ENCODE measurements at places on chromosomes 7 and 10.

GRCh38 chr10:47029181-47030009 is 118.2 kb downstream of the PTPN20 start:
- no peak overlapping the region for H3K4me3 ChIP-seq
- no peak for DNase-seq
- H3K36me3 ChIP-seq: no peaks in the 10 kb centered on the region

- no peak overlapping the region for H3K4me3 ChIP-seq
- H3K36me3 ChIP-seq: no peaks in the 10 kb centered on the region
- no peaks in the 10 kb centered on the region for H3K27me3 ChIP-seq
- DNase-seq: no peak
- no peak overlapping the region for H3K27ac ChIP-seq
- H3K4me1 ChIP-seq: no peaks in the 10 kb centered on the region
Measured at GRCh38 chr10:53846809-53847208, 954.2 kb downstream of the PCDH15 start.

GRCh38 chr10:11439523-11440053 is 171.9 kb downstream of the USP6NL start:
- no peak for DNase-seq
- no peak overlapping the region for H3K27ac ChIP-seq
- no peaks in the 10 kb centered on the region for H3K4me1 ChIP-seq
- no peaks in the 10 kb centered on the region for H3K36me3 ChIP-seq
- H3K4me3 ChIP-seq: no peak overlapping the region

GRCh38 chr10:6612371-6612770 is 32.3 kb upstream of the PRKCQ start:
- no peak overlapping the region for H3K4me3 ChIP-seq
- H3K36me3 ChIP-seq: no peaks in the 10 kb centered on the region
- H3K27ac ChIP-seq: no peak overlapping the region
- no peak for DNase-seq

DNA sequence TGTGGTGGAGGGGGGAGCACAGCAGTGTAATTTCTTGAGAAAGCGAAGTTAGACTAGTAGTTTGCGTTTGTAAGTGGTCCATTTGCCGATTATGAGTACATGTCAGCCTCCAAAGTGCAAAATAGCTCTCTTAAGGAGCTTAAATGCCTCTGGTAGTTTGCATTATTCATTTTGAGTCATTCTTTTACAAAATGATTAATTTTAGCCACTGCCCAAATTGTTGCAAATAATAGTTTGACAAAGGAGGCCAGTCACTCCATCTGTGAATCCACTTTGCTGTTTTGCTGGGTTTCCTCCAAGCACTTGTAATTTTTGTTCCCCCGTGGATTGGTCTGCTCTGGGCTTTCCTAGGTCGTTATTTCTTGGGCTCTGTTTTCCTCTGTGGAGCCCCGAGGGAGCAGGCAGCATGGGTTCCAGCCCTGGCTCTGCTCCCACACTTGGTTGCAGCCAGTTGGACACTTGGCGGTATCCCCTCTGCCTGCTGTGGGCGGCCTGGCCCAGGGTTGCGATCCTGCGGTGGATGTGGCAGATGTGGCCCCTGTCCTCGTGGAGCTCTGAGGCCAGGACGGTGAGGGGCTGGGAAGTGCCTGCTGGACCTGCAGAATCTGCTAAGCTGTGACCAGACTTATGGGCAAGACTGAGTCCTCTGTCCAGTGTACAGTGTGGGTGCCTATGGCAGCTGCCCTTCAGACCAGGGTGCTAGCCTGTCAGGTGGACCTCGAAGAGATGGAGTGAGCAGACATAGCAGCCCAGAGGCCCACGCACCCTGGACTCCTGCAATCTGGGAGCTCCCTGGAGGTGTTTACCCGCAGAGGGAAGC is 129.1 kb upstream of the BTBD16 start:
- H3K4me3 ChIP-seq: no peak overlapping the region
- H3K36me3 ChIP-seq: peaks cover 6% of the 10 kb centered on the region
- H3K27me3 ChIP-seq: no peaks in the 10 kb centered on the region
- H3K27ac ChIP-seq: peak overlapping the region; percentile 88

GRCh38 chr10:6200734-6201515 is 1.8 kb upstream of the PFKFB3 start:
- H3K27ac ChIP-seq: no peak overlapping the region
- peak overlapping the region; percentile 17 for H3K4me3 ChIP-seq
- H3K4me1 ChIP-seq: peaks cover 42% of the 10 kb centered on the region
- no peaks in the 10 kb centered on the region for H3K27me3 ChIP-seq

GRCh38 chr7:158280448-158281144 is 307.0 kb downstream of the PTPRN2 start:
- H3K4me3 ChIP-seq: no peak overlapping the region
- DNase-seq: peak; percentile 22
- no peaks in the 10 kb centered on the region for H3K4me1 ChIP-seq
- no peaks in the 10 kb centered on the region for H3K27me3 ChIP-seq
- no peaks in the 10 kb centered on the region for H3K36me3 ChIP-seq
- H3K27ac ChIP-seq: no peak overlapping the region
